ENCODE measurements at places on chromosomes 5 and 9. TPM values are rescaled to one million over a fixed set of nuclear protein-coding genes. Genes with fewer than 3 reads are reported as not detected.

DNA sequence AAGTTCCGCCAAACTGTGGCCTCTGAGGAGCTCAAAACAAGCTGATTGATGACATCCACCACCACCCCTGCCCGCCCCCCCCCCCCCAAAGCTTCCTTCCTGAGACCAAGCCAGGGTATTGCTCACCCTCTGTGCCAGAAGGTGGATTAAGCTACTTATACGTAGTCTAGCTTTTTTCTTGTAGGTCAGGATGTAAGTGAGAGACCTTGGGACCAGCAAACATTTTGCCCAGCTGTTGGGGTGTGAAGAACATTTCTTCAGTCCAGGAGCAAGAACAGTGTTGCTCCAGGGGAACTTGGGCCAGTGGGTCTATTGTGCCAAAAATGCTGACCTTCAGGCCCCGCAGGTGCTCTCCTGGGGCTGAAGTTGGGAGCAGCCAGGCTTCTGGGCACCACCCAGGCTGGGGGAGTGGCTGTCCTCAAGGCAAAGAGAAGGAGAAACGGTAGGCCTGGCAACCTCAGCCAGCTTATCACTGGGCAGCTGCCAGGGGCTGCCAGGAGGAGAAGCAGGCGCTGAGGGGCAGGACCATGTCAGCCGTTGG is 18.0 kb downstream of the NEURL1B start:
- no peaks in the 10 kb centered on the region for H3K36me3 ChIP-seq
- H3K4me3 ChIP-seq: no peak overlapping the region
- peak; percentile 50 for DNase-seq

SIMC1 gene
- total RNA-seq: 45.8 TPM

DNA sequence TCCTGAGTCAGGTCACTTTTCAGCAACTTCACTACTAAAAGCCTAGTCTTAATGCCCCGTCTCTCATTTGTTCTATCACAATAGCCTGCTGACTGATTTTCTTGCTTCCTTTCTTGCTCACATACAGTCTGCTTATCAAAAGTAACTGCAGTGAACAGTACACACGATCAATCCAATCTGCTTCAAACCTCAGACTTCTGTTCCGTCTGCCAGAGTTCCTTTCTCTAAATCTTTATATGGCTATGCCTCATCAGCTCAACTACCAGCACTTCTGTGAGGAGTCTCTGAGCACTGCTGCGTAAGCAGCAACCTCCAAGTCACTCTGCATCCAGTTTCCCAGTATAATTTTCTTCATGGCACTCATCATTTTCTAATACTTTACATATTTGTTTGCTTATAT is 34.8 kb upstream of the PUM3 start:
- H3K4me3 ChIP-seq: no peak overlapping the region
- H3K4me1 ChIP-seq: no peaks in the 10 kb centered on the region

TNIP1 gene
- total RNA-seq: 228 TPM

DNA sequence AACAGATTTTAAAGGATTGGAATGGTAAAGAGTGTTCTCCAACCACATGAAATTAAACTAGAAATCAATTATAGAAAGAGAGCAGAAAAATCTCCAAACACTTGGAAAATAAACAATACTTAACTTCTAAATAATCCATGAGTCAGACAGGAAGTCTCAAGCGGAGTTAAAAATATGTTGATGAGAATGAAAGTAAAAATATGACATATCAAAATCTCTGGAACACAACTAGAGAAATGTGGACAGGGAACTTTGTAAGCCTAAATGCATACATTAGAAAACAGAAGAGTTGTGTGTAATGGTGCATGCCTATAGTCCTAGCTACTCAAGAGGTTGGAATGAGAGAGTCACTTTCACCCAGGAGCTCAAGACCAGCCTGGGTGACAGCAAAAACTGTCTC is 47.9 kb upstream of the ZNF618 start:
- H3K27me3 ChIP-seq: no peaks in the 10 kb centered on the region
- no peaks in the 10 kb centered on the region for H3K36me3 ChIP-seq
- no peak for DNase-seq
- H3K27ac ChIP-seq: no peak overlapping the region
- no peaks in the 10 kb centered on the region for H3K4me1 ChIP-seq
